ENCODE measurements at places on chromosomes 16 and 17.

- DNase-seq, result no peak
Measured at GRCh38 chr16:52453644-52454043, 93.3 kb downstream of the TOX3 start.

GRCh38 chr16:35533683-35534082 lies 2074.3 kb downstream of the TP53TG3F start:
- no peak for DNase-seq

DNA sequence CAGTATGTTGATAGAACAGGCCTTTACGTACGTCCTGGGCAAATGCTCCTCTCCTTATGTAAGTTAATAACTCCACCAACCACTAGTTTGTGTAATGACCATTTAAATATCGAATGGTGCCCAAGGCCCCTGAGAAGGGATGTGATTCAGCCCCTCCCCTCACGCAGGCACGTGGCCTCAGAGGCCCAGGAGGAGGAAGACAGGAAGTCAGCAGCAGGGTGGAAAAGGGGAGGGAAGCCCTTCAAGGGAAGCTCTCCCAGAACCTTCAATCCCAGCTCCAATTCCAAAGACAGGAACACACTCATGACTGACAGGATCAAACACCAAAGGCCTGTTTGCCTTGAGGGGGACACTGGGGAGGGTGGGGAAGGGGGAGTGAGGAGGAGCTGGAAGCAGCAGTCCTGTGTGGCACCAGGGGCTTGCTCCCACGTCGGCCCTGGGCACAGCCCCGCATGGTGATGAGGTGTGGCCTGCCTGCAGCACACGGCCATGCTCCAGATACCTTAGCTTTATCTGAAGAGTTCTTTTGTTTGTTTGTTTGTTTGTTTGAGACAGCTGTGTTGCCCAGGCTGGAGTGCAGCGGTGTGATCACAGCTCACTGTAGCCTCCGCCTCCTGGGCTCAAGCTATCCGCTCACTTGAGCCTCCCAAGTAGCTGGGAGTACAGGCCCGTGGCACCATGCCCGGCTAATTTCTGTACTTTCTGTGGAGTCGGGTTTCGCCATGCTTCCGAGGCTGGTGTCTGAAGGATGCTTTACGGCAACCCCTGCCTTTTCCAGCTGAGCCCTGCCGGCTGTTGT lies 105.0 kb downstream of the ZNF778 start:
- no peak for DNase-seq

DNA sequence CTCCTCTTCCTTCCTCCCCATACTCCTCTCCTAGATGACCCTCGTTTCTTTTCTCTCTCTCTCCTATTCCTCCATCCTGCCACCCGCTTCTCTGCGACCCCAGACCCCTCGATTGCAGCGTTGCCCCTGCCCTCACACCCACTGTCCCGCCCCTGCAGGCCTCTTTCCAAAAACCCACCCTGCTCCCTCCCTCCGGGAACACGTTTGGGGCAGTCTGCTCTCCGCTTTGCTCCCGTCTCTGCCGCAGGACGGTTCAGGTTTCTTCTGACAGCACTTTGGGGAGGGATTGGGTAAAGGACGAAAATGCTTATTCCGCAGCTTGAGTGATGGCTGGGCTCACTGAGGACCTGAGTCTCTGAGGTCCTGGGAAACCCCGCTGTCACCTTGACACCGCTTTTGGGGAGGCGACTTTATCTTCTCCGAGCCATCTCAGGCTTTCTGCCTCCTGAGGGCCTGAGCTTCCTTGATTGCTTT lies 690 bp downstream of the NDE1 start:
- DNase-seq, result peak; percentile 37

DNA sequence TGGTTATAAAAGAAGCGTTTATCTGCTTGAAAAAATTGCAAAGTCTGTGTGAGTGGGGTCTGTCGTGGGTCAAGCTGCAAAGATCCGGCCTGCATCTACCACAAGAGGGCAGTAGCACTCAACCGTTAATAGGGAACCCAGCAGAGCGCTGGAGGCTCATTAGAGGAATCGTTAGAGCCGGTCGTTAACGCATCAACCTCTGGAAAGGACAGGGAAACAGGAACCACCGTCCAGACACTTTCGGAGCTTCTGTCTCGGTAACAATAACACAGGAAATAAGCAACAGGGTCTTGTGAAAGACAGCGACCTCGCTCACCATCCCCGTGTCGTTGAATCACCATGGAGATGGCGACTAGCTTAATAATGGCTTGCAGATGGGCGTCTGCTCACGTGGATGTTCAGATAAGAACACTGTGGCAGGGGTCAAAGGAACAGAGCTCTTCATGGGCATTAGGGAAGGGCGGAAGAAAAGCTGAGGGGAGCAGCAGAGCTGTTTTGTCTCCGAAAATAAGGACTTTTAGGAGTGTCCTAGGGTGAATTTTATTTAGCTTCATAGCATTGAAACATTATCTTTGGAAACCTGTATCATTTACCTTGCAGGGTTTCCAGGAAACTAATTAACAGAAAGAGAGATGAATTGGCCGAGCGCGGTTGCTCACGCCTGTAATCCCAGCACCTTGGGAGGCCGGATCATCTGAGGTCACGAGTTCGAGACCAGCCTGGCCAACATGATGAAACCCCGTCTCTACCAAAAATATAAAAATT lies 11.9 kb upstream of the NSRP1 start:
- DNase-seq, result peak; percentile 39

DNA sequence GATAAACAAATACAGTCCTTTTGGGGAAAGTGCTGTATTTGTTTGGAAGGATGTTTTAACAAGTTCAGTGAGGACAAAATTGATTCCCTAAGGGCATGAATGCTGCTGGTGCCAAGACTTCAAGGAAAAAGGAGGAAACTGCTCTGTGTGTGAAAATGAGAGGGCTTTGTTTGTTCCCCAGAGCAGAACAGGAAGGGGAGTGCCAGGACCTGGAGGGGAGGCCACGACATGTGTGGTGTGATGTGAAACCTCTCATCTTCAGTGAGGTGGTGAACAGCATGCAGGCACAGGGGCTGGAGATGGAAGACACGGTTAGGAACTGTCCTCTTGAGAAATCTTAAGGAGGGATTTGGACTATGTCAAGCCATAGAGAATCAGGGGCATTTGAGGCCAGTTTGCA lies 46.6 kb upstream of the GRIN2A start:
- DNase-seq, result no peak

DNA sequence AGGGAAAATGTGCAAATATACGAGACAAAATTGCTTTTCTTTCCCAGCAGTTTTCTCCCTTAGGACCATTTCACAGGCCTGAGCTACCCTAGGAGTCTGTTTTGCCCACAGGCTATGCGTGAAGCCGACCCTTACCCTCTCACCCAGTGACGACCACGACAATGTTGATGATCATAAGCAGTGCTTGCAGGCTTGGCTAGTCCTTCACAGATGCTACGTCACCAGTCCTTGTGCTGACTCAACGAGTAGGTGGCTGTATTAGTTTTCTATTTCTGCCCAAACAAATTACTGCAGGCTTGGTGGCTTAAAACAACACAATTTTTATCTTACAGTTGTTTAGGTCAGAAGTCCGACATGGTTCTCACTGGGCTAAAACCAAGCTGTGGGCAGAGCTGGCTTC lies 574.6 kb upstream of the HSBP1 start:
- no peak for DNase-seq

- no peak for DNase-seq
Measured at GRCh38 chr17:47318197-47318918, 5.4 kb upstream of the EFCAB13 start.
